ENCODE measurements at places on chromosomes 16 and 17.

DNA sequence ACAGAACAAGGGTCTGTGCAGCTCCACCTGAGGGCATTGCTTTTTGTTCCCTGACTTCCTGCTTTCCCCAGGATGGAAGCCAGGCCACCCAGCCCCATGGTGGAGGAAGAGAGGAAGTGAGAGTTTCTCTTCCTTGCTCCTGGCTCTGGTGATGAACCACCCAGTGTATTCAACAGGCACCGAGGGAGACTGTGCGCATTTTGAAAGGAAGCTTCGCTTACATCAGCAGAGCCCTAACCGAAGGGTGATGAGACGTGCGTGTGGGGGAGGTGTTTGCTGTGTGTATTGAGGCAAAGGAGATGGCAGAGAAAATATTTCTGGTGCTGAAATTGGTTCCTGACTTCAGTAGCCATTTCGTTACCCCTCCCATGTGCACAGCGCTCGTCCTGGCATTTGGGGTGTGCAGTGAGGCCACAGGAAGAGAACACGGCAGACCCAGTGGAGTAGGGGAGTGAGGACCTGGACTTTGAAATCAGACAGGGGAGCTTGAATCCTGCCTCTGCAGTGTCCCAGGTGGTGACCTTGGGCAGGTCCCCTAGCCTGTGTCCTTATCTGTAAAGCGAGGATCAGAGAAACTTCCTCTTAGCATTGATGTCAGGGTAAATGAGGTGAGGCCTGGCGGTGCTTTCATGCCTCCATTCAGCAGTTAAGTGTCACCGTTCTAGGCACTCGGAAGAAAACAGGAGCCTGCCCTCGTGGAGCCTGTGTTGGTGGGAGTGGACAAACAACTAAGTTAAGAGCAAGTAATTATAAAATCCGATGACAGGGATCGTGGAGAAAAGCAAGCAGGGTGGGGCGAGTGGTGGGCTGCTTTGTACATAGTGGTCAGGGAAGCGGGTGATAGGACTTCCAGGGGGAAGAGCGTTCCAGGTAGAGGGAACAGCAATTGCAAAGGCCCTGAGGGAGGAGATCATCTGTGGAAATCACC is 7.4 kb downstream of the CMIP start:
- peak; percentile 77 for DNase-seq

GRCh38 chr16:24204150-24204665 is 51.9 kb upstream of the CACNG3 start:
- DNase-seq = no peak

DNA sequence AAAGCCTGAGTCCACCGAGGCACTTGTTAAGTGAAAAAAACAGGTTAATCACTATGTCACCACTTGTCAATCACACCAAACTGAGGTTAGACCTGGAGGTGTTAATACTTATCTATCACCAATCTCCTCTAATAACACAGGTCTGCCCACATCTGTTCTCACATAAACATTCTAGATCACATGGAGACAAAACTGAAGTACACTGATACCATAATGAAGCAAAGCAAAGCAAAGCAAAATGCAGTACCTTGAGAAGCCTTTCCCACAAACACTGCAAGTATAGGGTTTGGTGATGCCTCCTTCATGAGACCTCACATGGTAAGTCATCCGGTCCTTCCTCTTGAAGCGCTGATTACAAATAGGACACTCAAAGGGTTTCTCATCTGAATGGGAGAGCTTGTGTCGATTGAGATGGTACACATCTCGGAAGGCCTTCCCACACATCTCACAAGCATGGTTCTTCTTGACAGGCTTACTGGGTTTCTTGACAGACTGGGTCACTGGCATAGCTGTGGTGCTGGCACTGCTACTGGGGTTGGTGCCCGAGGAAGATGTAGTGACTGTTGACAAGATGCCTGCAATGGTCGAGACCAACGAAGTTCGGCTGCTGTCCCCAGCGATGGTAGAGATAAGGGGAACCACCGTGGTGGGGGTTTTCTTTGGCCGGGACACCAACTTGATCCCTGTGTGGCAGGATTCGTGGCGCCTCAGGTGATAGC is 5.4 kb downstream of the VEZF1 start:
- DNase-seq = no peak

DNA sequence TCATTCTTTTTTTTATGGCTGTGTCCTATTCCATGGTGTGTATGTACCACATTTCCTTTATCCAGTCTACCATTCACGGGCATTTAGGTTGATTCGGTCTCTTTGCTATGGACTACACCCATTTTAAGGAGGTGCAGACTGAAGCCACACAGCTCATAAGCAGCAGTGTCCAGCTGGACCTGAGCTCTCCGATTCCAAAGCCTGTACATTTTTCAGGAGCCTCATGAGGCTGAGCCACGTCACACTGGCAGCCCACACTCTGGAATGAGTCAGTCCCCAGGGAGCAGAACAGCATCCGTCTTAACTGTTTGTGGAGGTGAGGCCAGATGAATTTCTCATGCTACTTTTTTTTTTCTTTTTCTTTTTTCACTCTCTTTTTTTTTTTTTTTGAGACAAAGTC is 116.1 kb downstream of the C16orf95 start:
- no peak for DNase-seq

GRCh38 chr17:64278614-64279013 is 15.6 kb upstream of the TEX2 start:
- DNase-seq = no peak

GRCh38 chr16:82860071-82860470 is 233.3 kb downstream of the CDH13 start:
- DNase-seq = no peak

All from HL-60 (cell line).